ENCODE measurements at places on chromosomes 3 and 15.

- no peak for DNase-seq
Measured at GRCh38 chr3:110236976-110237610, 834.5 kb upstream of the NECTIN3 start.

DNA sequence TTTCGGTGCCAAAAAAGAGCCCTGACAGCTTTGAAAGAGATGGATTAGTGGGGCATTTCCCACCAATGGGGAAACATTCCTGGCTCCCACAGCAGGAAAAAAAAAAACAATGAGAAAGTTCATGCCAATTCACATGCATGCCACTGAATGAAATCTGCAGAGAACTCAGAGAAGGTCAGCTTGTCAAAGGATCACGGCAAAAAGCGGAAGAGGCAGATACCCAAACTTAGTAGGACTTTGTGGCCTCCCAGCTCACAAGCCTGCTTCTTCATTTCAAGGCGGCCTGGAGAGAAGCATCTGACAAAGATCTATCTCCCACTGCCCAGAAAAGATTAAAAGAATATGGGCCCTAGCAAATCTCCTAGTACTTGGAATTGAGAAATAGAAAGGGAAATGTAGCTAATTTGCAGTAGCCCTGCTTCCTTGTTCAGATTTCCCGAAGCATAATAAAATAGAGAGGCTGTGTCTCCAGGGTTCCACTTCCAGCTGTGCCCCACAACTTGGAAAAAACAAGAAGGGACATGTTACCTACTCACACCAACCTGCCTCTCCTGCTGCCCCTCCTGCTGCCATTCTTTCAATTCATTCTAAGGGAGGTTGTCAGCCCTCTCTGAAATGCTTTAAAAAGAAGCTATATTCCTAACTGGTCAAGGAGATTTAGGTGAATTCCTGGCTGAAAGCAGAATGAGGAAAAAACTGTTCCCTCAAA is 170.4 kb downstream of the FHIT start:
- DNase-seq: no peak

- no peak for DNase-seq
Measured at GRCh38 chr3:23314981-23315762, 112.0 kb downstream of the UBE2E2 start.

GRCh38 chr3:171321559-171322360 is 138.4 kb downstream of the TNIK start:
- no peak for DNase-seq

DNA sequence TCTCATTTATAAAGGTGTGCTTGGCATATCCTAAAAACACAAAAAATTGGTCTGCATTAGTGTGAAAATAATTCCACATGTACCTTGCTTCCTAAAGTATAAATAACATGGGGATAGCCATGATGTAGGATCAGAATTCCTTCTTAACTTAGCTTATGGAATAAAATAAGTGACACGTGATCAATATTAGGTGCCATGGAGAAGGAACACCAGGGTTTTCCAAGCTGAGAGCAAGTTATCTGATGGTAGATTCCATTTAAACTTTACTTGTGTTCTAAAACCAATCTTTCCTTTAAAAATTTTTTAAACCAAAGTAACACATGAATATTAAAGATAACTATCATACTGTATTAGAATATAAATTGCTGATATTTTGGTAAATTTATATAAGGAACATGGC is 300.5 kb downstream of the ZPLD1 start:
- DNase-seq: no peak

DNA sequence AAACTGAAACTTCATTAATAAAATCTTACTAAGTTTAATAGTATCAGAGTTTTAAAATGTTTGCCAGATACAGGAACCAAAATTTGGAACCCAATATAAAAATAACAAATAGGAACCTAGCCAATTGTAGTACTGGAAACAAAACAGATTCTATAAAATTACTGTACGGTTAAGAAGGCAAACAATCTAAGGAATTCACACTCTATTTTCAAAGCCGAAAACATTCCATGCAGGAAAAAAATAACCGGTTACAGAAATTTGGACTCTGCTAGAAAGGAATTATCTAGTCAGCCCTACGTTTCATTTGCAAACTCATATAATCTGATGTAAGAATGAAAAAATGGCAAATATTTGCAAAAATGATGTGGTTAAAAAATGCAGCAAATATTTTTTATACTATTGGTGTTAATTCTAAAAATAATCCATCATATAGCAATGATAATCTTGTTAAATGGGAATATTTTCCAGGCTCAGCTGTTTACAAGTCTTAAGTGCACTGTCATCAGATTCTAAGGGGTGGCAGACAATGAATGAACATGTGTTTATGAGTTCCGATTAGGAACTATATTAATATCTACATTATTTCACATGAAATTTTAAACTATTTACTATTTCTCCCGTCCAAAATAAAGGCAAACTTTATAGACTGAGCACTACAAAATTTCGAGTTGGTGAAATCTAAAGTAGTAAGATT is 58.1 kb downstream of the DCBLD2 start:
- DNase-seq: no peak

DNA sequence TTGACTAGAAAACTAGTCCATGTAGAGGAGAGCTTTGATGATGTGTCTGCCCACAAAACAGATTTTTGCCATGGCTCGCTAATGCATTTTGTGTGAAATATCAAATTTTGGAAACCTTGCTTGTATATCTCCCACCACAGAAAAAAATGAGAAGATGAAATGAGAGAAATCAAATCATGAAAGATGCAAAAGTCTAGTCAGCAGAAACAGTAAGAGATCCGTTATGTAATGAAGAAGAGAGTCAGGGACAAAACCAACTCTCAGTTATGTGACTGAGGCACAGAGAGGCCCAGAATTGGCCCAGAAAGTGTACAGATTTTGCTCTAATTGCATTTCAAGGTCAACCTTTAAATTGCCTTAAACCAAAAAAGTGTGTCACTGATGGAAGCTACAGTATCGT is 107.0 kb downstream of the FILIP1L start:
- DNase-seq: no peak

- no peak for DNase-seq
Measured at GRCh38 chr3:46110701-46111493, 83.6 kb upstream of the XCR1 start.

- no peak for DNase-seq
Measured at GRCh38 chr3:44981751-44982150, 5.7 kb downstream of the EXOSC7 start.

- DNase-seq: no peak
Measured at GRCh38 chr3:150345021-150345538, 63.0 kb upstream of the TSC22D2 start.

DNA sequence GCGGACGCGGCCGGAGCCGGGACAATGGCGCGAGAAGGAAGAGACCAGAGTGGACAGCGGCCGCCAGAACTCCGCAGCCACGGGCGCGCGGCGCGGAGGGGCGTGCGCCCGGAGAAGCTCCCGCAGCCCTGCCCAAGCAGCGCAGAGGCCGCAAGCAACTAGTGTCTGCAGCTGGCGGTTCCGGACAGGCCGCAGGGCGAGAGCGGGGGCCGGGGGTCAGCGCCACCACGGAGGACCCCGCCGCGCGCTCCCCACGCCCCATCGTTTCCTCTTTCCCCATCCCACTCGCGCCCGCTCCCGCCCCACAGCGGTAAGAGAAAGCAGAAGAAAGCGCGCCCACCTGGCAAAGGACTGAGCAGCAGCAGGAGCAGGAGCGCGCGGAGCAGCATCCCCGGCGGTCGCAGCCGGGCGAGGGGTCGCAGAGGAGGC is 440 bp downstream of the PRTG start:
- DNase-seq: peak; percentile 22

GRCh38 chr3:176789281-176789705 is 408.0 kb downstream of the TBL1XR1 start:
- DNase-seq: no peak

DNA sequence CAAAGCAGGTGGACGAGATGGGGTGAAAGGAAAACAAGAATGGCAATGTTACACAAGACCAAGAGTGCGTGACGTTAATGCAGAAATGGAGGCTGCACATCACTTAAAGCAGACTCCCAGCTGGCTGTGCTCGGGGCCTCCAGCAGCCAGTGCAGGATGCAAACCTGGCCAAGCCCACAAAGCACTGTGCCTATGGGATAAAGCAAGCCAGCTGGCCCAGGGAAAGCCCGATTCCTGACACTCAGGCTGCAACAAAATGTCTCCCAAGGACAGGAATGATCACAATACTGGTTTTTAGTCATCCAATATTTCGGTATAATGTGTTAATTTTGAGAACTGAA is 86.2 kb downstream of the SEC22A start:
- no peak for DNase-seq

DNA sequence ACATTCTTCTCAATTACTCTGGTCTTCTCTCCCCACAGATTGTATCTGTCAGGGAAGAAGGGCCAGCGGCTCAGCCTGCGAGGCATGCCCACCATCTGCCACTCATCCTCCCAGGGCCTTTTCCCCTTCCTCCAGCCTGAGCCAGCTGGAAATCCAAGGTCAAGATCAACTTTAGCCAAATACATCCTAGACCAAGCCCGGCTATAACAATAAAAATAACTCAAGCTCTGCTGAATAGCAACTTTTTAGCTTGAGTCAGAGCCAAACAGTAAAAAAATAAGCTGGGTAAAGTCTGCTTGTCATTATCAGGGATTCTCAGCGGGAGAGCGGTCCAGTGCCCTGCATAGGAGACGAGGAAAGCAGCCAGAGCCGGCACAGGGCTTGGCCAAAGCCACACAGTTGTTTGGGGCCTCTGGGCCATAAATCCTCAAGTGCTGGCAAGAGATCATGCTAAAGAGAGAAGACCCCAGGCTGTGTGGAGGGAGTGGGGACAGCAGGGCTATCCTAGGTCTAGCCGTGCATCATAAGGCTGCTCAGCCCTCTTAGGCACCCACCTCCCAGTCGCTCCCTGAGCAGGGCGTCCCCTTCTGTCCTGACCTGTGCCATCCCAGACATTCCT is 76.2 kb upstream of the HERC1 start:
- no peak for DNase-seq

GRCh38 chr3:156071031-156071430 is 49.3 kb upstream of the KCNAB1 start:
- no peak for DNase-seq

DNA sequence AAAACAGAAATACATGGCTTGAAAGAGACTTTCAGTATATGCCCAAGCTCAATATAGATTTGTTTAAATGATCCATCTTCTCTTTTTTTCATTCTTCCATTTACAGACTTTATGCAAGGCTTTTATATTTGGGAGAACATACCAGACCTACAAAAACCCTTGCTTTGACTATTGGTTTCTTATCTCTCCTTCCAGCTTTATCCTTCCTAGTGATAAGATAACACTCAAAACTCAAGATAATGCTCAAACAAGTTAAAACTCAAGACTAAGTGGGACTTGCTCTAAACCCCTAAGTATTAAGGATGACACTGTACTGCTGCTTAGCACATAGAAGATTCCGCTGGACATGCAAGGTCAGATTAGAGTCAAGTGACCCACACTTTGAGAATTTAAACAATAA is 8.0 kb downstream of the TUSC7 start:
- DNase-seq: no peak

- DNase-seq: no peak
Measured at GRCh38 chr3:12716605-12717151, 42.4 kb downstream of the TMEM40 start.

DNA sequence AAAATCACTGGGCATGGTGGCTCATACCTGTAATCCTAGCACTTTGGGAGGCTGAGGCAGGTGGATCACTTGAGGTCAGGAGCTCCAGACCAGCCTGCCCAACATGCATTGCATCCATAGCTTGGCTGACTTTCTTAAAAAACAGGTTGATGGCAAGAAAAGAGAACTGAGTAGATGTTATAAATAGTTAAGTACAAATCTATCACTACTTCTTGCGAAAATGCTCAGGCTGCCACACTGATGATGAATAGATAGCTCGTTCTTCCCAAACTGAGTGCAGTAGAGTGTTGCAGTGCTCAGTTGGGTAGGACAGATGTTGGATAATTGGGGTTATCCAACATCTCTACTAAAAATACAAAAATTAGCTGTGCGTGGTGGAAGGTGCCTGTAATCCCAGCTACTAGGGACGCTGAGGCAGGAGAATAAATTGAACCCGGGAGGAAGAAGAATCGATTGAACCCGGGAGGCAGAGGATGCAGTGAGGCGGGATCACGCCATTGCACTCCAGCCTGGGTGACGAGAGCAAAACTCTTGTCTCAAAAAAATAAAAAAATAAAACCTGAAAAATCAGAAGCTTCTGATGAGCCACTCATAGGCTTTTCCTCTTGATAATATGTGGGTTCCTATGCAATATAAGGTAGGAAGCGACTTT is 1.2 kb downstream of the BTLA start:
- DNase-seq: no peak

DNA sequence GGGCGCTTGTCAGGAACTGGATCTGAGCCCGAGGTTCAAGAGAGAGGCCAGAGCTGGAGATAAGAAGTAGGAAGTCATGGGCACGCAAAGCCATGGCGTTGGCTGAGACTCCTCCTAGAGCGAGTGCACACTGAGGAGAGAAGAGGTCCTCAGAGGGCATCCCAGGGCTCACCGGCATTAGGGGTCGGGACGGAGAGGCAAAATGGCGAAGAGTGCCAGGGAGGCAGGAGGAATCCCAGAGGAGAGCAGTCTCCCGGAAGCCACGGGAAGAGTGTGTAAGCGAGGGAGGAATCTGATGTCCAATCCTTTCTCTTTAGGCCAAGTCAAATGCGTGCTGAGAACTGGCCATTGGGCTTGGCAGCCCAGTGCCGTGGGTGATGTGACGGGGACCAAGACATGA is 24.0 kb downstream of the EFCC1 start:
- DNase-seq: no peak

DNA sequence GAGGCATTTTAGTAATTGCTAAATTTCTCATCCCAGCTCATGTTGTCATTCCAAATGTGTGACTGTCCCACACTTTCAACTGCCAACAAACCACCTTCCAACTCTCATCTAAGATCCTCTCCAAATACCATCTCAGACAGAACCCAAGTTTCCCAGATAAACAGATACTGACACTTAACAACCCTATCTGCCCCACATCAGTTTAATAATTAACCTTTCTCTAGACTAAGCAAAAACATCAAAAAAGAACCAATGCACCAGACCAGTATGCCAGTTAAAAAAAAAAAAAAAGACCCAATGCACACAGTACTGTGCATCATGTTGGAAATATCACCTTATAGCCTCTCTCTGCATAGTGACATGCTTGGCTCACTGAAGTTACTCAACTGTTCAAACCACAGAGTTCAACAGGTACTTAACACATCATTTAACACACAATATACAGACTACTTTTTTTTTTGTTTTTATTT is 5.5 kb downstream of the SFMBT1 start:
- no peak for DNase-seq

GRCh38 chr15:96089405-96090058 is 241.0 kb upstream of the NR2F2 start:
- DNase-seq: no peak

Measured in GM12891 (cell line).